Kidney (tissue), 22 donors: ENCODE measurements at places on chromosomes 5 and 9.

DNA sequence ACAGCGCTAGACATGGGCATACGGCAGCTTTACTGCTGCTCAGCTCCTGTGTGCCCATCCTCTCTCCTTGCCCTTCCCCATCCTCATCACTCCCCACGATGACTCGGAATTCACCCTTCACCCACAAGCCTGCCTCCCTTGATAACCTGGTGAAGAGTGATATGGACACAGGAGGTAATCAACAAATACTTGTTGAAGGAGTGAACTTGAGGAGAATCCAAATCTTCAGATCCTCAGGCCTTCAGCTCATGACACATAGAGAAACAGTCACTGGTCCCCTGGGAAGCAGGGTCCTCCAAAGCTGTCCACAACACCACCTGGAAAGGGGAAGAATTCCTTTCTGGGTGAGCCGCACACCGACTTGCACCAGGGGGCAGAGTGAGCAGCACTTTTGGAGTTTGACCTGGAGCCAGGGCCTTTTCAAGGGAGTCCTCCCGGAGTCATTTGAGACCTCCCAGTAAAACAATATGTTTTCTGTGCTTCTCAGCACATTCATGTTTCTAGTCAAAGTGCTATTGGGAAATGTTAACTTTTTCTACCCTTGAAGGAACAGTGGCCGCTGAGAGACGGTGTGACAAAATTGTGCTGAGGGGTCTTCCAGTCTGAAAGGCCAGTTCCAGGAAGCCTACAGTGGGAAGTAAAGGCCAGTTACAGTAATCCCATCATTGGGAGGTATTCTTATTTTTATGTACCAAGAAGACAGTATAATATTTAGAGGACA, 332.3 kb downstream of the CWC27 start:
- peak; percentile 86 for DNase-seq

DNA sequence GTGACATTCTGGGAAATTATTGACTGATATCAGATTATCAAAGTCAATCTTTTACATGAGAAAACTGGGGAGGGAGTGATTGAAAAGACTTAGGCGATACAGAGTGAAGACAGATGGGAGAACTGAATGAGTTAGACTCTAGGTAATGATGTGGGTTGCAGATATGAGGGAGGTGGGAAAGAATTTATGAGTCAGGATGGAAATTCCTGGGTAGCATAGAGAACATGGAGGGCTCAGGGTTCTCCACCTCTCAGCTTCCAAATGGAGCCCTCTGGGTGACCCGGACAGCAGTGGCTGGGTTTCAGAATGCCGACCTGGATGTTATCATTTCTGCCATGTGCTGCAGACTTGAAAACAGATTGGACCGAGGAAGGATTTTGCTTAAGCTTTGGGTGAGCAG, 75.4 kb upstream of the SHB start:
- DNase-seq, result no peak

DNA sequence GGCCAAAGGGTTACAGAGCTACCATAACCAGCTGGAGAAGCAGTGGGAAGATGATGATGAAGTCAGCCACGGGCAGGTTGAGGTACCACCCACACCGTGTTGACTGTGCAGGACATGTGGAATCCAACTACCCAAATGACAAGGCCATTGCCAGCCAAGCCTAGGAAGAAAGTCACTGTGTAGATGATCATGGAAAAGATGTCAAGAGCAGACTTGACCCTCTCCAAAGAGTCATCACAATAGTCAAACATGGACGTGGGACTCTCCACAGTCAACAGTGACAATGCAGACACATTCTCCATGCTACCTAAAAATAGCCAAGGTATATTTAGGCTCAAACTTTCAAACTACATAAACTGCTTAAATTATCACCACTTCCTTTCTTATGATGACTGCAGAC, 20.9 kb upstream of the SPINK1 start:
- no peak for DNase-seq

DNA sequence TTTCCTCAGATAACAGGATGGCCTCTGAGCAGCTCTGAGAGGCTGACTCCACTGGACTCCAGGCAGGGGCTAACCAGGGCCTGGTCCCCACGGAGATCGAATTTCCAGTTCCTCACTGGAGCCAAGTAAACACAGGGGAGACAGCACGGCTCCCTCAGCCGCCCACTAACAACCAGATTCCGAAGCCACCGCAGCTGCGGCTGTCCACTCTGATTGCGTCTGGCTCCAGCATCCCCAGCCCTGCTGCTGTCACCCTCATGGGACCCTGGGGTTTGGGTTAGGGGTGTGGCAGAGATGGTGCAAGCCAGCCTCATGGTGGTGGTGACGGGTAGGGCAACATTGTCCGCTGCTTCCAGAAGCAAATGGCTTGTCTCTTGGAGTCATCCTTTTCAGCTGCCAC, 172.6 kb downstream of the RGS3 start:
- peak; percentile 78 for DNase-seq

DNA sequence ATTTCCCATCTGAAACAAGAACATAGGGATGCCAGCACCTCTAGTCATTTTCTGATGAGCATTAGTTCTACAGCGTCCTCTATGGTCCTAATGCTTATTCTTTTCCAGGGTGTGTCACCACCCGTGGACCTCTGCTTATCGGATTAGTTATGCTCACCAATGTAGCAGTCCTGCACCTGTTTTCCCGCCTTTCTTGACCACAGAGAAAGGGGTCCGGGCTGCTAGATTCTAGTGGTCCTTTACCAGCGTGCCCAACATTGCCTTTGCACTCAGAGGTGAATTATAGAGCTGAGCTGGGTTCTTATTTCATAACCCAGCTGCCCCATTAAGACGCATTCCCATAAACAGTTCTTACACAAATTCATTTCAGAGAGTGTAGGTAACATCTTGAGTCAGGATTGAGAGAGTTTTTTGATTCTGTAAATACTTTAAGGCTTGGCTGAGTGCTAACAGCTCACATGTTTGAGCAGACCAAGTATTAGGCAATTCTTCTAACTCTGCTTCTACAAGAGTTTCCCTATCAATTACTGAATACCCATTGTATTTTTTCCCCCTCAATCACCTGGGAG, 2205.1 kb upstream of the C9orf72 start:
- no peak for DNase-seq

DNA sequence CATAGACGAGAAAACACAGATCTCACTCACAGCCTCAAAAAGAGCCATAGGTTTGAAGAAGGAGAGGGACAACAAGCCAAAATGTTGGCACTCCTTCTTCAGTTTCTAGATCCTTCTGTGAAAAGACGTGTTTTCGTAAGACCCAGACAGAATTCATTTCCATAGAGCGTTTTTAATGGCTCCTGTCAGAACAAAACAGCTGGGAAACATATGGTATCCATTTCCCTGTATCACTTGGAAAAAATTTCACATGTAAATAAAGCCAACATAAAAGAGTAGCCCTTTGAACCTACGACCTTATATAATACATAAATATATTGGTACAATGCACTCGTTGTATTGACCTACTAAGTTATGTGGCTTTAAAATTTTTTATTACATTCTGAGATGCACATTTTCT, 108.1 kb downstream of the SNCAIP start:
- DNase-seq, result peak; percentile 72

- no peak for DNase-seq
These were observed 6.2 kb downstream of the RNF183 start for GRCh38 chr9:113296796-113297558.

DNA sequence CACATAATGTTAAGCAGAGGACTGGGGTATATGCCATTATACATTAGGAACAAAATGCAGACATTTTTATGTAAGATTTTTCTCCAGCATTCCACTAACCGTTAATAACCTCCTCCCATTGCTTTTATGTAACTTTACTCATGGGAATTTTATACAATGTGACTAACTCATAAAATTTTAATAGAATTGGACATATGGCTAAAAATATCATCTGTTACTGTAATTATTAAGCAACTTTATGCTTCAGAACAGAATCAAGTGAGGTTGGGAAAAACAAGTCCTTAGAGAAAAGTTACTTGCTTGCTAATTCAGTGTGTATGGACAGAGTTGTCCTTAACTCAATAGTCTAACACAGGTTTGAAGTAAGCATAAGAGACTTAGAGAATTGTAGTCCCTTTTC, 54.8 kb upstream of the PCSK1 start:
- no peak for DNase-seq

- DNase-seq, result no peak
These were observed 64.4 kb upstream of the EIF4EBP3 start for GRCh38 chr5:140483055-140483454.

GRCh38 chr9:113906411-113907110, 30.5 kb downstream of the ZNF618 start:
- DNase-seq, result no peak

GRCh38 chr5:140108093-140109017, 5.6 kb upstream of the PURA start:
- DNase-seq, result peak; percentile 51

DNA sequence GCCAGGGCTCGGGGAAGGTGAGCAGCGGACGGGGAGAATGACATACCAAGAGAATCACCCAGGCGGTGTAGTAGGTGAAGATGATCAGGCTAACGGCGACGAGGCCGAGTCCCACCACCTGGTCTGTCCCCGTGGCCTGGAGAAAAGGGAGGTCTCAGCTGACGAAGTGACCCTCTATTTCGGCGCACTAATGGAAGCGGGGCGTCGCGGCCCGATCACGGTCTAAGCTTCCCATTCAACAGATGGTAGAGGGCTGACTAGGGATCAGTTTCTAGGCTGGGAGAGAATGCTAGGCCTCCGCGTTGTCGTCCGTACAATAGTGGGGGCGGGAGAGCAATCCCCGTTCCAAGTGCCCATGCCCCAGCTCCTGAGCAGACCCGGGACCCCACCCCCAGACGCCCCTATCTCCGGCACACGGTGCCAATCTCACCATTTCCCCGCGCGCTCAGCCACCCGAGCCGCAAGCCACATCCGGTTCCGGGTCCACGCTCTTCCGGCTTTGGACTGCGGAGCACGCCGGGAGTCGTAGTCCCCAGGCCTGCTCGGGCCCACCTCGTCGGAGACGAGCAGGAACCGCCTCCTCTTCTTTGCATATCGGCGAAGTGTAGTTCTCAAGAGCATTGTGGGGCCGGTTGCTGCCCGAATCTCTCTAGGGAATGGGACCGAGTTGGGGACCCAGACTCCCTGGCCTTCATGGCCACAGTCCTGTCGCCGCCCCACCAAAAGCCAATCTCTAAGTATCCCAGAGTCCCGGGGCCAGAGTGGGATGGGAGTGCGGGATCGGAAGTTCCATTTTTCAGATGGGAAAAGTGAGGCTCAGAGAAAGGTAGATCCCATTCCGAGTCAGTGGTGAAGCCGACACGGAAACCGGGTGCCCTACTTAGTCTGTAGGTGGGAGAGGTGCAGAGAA, at the start of gene DPM2:
TSS of gene DPM2 (minus strand) at position 467 of the 910 bp plus-strand sequence. CDS start at position 433, 34 bp downstream.
- peak; percentile 94 for DNase-seq

GRCh38 chr9:133362359-133363044, 6.2 kb downstream of the SURF2 start:
- no peak for DNase-seq

GRCh38 chr5:139982157-139982974, 60.7 kb downstream of the NRG2 start:
- peak; percentile 82 for DNase-seq

DNA sequence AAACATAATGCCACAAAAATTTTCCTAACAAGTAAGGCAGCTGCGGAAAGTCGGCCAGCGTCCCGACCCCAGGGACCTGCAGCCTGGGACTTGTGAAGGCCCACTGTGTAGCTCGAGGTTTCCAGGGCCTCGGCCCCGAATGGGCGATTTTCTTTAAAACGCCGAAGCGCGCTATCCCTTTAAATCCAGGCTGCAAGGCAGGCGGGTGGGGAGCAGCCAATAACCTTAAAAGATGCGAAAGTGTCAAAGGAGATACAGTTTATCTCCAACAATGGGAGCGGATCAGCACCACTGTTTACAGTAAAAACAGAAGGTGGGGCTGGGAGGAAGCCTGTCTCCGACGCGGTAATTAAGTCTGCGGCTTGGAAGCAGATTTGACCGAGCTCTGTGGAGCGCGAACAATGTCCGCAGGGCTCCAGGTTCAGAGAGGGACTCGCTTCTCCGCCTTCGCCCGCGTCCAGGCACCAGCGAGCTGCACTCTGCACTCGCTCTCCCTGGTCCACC, 1.7 kb upstream of the ZSWIM6 start:
- DNase-seq, result peak; percentile 90

DNA sequence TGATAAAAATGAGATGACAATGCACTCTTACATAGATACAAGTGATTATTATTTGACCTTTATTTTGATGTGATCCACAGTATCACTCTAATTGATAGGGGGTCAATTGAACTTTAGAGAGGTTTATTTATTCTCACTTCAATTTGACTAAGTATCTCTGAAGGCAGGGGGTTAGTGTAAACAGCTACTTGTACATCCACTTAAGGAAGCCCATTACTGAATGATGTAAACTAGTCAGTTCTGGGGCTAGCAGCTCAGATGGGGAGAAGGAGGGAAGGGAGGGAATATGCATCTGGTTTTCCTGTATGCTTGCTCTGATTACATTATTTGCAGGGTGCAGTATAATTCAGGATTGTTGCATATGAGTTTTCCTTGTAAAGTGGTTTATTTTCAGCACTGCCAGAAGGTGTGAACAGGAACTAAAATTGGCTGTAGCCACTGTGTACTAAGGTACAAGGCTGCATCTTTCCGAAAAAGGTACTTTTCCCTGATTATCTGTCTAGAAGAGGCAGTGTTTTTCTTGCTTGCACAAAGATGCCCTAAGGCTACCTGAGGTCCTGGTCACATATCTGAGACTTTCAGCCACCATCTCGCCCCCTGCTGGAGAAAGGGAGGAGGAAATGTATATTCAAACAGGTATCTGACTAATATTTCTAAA, 51.2 kb downstream of the MRPS27 start:
- DNase-seq, result peak; percentile 53

DNA sequence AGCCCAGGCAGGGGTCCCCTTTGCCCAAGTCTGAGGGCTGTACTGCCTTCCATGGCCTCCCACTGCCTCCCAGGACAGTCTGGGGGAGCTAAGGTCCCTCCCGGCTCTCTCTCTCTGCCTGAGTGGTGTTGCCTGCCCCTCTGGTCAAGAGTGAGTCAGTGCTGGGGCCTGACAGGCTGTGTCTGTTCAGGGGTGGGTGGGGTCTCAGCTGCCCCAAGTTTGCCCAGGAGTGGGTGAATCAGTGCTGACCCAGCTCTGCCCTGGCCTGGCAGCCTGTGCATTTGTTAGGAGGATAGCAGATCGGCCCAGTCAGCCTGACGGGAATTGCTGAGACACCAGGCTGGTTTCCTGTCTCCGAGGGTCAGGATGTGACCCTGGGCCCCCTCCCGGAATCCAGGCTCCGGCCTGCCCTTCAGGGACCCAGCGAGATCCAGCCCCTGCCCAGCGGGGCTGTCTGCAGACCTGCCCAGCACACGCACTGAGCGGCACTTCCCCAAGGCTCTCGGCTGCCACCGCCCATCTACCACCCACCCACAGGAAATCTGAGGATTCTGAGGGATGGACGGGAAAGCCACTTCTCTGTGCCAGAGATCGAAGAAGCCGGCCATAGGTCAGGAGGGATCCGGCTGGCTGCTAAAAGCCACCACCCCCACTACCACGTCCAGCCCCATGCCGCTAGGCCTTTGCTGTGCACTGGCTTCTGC, 15.9 kb downstream of the ENG start:
- DNase-seq, result no peak

- no peak for DNase-seq
These were observed 414.3 kb downstream of the ANXA1 start for GRCh38 chr9:73565833-73566465.

DNA sequence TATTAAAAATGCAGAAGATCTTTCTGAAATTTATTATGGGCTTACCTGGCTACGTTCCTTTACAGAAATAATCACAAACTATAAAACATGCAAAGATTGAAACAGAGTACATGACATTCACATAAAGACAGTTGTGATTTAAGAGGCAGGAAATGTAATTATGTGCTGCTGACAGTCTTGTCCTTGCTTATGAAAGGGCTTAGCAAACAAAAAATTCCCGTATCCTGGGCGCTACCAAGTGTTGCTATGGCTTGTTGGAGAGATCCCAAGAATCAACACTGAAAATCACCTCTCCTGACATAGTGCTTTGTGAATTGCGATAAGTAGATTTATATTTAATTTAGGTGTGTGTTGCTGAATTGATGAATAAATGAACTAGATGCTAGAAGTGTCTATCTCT, 352.5 kb upstream of the C9orf72 start:
- DNase-seq, result no peak
